ENCODE measurements at places on chromosomes 1 and 21.

GRCh38 chr1:182699393-182700350 is 15.3 kb upstream of the RGS8 start:
- no peak for DNase-seq

- no peak for DNase-seq
Observed at GRCh38 chr1:62753031-62753965, 30.6 kb upstream of the ATG4C start.

DNA sequence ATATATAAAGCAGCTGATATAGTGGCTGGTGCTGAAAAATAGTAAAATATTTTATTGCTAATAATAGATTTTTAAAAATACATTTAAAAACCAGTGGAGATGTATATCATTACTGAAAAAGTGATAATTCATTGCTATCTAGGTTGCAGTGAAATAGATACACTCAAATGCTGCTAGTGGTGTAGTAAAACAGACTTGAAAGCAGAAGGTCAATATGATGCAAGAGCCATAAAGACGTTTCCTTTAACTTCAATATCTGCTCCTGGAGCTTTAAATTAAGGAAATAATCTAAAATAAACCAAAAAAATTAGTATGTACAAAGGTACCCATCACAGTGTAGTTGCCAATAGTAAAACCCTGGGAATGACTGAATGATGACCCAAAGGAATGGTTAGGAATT is 26.2 kb downstream of the RHEX start:
- no peak for DNase-seq

DNA sequence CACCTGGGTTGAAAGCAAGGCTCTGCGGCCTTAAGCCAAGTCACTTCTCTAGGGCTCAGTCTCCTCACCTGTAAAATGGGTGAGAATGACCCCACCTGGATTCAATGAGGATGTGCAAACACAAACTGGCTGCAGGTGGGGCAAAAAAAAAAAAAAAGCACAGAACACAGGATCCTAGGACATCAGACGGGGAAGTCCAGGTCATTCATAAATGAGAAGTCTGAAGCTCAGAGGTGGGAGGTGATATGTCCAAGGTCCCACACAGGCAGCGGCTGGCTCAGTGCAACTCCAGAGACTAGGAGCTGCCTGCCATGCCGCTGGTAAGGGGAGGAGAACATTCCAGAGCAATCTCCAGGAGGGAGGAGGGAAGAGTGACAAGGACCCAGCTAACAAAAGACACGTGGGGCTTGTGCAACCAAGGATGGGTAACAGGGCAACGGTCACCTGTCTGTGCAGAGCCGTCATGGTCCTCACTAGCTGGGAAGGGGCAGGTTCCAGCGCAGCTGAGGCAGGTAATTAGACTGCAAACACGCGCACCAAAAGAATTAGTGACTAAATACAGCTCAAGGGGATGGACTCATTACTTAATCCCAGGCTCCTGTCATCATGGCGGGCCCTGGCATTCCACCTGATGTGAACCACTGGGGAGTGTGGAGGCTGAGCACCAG is 19.5 kb downstream of the IFFO2 start:
- DNase-seq: no peak

- no peak for DNase-seq
Observed at GRCh38 chr1:191953526-191953925, 204.7 kb upstream of the RGS18 start.

GRCh38 chr1:156832434-156832833 is 15.8 kb upstream of the SH2D2A start:
- no peak for DNase-seq

DNA sequence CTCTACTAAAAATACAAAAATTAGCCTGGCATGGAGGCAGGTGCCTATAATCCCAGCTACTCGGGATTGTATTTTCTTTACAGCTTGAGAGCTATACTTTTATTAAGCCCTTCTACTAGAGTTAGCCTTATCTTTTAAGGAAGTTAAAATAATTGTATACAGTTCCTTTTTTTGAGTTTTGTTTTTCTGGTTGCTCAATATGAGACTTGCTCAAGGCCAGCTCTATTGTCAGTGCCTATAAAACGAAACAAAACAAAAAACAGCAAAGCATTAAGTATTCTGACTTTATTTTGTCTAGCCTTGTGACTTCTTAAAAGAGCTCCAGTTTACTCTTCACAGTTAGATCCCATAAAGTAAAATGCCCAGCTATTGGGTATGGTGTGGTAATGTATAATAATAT is 17.2 kb downstream of the PKN2 start:
- DNase-seq: no peak

DNA sequence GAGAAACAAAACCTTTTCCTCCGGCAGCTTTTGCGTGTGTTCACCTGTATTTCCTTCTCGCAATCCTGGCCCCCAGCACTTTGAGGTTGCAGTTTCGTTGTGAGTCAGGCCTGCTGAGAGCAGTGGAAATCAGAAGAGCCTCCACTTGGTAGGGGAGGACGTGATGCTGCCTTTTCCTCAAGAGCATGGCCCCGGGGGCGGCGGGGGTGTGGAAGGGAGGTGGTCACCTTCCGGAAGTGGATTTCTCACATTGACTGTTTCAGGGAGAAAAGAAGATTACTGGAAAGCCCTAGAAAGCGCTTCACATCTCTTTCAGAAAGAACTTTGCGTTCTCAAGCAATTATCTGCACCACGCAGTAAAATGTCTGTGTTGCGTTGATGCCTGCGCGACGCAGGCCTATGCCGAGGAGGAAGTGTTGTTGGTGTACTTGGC is 12.2 kb upstream of the IL10 start:
- DNase-seq: peak; percentile 83

- peak; percentile 7 for DNase-seq
Observed at GRCh38 chr1:25467193-25467592, 36.5 kb downstream of the MACO1 start.

GRCh38 chr1:202998836-202999750 is 8.1 kb upstream of the TMEM183A start:
- DNase-seq: peak; percentile 75

GRCh38 chr1:202357506-202357905 is 9.0 kb downstream of the PPP1R12B start:
- no peak for DNase-seq

DNA sequence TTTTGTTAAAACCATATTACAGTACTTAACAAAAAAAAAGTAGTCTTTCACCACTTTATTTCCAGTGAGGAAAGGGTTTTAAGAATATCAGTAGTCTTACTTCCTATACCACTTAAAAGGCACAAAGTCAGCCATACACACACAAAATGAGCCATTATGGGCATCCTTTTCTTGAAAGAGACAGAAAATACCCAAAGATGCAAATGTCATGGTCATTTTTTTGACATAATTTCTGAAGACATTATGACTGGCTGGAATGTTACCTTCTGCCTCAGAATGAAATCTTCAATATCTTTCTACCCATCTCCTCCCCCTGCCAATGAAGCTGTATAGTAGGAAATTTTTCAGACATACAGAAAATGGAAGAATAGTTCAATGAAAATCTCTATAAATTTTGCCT is 237.7 kb downstream of the SLC45A1 start:
- no peak for DNase-seq

DNA sequence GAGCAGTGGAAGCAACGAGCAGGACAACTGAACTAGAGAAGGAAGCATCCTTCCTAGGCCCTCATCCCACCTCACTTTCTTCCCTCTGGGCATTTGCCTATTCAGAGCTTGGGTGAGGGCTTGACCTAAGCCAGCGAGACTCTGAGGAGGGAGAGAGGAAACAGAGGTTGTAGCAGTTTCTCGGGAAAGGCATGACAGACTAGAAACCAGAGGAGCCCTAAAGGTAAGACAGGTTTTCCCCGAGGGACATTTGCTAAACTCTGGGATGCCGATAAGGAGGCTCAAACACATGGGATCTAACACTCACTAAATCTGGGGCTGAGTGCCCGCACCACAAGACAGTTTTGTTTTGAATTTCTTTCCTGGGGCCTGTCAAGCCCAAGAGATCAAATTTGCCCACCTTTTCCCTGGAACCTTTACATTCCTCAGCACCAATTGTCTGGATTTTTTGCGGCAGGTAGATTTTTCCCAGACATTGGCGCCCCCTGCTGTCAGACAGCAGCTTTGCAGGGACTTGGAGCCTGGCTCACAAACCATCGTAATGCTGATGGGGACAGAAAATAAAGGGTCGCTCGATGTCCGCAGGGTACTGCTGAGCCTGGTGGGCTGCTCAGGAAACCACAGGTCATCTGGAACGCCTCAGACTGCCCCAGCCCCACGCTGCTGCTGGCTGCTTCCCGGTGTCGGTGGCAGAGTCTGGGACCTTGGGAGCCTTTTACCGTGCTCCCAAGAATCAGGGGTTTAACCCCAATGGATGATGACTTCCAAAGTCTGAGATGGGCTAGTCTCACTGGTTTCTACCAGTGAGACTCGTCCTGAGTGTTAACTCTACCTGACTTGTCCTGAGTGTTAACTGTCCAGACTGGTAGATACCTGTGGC is 23.4 kb upstream of the TSPAN2 start:
- DNase-seq: peak; percentile 68

DNA sequence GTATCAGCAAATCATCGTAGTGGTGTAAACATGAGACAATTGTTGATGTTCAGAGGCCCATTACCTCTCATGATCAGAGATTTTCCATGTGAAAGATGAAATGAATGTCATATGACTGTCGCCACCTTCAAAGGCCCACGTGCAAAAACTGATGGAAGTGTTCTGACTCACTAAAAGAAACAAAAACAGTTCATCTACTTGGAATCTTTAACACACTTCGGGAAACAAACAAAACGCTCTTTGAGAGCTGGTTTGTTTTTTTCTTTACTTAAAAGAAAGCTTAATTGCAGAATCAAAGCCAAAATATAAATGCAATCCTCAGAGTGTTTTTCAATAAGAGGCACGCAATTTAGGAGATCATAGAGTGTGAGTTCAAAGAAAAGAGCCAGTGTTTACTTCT is 100.8 kb downstream of the PLPPR4 start:
- DNase-seq: no peak

GRCh38 chr1:31714442-31715086 is 10.7 kb upstream of the COL16A1 start:
- peak; percentile 58 for DNase-seq

- DNase-seq: no peak
Observed at GRCh38 chr21:28447462-28447861, 545.2 kb downstream of the LTN1 start.

- no peak for DNase-seq
Observed at GRCh38 chr1:82721702-82722101, 921.0 kb downstream of the ADGRL2 start.

DNA sequence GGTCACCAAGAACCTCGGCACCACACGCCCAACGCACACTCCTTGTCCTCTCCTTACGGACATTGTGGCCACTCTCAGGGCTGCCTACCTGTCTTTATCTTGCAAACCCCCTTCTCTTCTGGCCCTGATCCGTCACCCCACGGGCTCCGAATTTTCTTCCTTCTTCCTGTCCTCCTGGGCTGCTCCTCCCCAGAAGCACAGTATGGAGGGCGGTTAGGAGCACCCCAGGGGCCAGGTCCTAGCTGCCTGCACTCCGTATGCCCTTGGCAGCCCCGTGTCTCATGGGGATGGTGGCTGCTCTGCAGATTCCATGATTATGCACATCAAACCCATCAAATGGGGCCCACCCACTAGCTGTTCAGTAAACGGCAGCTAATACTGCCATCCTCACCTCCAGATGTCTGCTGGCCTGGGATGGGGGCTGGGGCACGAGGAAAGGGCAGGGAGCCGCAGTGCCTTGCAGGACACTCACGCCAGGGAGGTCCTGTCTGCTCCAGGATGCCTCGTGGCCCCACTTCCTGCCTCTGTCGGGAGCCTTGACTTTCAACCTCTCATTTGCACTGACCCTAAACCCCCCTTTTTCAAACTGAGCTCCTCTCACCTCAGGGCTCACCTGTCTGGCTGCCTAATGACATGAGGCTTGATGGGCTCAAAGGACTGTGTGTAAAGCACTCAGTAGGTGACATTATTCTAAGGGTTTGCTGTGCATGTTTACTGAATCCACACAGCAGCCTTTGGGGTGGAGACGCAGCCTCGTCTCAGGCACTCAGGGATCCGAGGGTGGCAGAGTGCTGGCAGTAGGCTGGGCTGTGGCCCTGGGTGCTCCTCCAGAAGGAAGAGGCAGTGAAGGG is 4.4 kb downstream of the TTC34 start:
- no peak for DNase-seq

GRCh38 chr21:29170944-29171343 is 40.5 kb downstream of the MAP3K7CL start:
- no peak for DNase-seq

DNA sequence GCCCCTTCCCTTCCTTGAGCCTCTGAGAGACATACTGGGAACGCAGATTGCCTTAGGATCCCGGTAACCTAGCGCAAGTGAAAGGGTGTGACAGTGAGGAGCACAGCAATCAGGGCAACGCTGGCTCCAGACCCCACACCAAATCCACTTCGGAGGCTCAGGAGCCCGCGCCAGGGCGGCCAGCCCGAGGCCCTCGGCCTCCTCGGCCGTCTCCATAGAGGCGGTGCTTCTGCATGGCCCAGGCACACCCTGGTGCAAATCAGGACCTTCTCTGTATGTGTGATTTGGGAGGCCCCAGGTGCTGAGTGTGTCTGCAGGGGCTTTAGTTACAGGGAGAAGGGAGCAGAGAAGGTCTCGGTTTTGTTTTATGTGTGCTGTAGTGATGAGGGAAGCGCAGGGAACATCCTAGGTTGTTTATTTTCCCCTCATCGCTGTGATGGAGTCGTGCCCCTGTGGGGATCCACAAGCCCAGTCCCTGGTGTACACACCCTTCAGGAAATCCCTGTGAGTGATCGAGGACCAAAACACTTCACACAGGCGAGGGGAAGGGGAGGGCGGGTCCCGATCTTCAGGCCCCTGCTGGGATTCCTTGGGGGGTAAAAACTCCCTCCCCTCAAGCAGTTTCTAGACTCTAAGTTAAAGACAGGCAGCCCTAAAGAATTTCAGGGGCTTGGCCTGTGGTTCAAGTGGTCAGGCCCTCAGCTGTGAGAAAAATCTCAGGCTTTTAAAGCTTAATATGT is 9.4 kb downstream of the KIAA1614 start:
- no peak for DNase-seq

DNA sequence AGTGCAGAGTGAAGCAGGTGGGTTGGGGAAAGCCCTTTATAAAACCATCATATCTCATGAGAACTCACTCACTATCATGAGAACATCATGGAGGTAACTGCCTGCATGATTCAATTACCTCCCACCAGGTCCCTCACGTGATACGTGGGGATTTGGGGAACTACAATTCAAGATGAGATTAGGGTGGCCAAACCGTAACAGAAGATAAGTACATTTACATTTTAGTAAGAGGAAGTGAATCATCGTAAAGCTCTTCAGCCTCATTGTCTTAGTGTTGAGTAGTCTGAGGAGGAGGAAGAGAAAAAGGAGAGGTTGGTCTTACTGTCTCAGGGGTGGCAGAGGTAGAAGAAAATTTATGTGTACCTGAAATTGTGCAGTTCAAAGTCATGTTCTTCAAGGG is 1053.4 kb upstream of the ADGRL4 start:
- DNase-seq: no peak

DNA sequence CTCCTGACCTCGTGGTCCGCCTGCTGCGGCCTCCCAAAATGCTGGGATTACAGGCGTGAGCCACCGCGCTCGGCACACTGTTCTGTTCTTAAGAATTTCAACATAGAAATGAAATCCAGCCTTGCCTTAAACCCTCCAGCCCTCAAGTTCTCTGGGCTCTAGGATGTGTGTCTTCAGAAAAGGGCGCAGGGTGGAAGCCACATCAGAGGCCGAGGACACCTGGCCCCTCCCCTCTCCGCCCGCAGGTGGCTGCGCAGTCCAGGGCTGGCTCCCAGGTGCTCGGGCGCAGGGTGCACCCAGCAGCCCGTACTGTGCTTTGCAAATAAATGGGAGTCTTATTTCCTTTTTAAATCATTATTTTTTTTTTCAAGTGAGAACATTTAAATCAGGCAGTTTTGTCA is 2.0 kb upstream of the C1orf174 start:
- peak; percentile 65 for DNase-seq

Measured in CD4-positive, alpha-beta T cell treated with Interleukin-6 for 4 hours (primary cell).